ENCODE measurements at places on chromosomes 3 and 15.
A peak's percentile ranks its signal among the peaks of the same experiment; 100 is the strongest.

DNA sequence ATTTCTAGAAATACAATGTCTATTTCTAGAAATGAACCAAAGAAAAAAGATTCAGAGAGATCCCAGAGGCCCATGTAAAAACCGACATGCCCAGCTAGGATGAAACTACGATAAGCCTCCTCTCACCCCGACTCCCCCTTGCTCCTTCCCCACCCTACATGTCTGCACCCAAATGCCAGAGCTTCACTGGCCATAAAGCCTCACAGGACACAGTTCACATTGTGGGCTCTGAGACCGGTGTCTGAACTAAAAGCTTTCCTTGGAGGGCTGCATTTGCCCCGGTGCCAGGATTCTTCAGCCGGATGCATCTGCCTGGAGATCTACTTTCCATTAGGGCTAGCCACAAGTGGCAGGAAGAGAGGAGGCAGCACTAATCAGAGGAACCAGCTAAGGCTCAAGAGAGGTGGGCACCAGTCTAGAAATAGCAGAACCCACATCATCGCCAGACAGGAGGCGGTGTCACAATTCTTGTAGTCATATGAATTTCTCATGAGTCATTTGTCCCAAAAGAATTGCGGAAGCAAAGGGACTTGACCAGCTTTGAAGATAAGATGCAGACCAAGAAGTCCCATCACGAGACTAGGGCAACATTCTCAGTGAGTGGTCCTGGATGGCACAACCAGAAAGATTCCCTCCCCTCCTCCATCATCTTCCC, 353.6 kb downstream of the NTRK3 start:
- DNase-seq, result no peak

DNA sequence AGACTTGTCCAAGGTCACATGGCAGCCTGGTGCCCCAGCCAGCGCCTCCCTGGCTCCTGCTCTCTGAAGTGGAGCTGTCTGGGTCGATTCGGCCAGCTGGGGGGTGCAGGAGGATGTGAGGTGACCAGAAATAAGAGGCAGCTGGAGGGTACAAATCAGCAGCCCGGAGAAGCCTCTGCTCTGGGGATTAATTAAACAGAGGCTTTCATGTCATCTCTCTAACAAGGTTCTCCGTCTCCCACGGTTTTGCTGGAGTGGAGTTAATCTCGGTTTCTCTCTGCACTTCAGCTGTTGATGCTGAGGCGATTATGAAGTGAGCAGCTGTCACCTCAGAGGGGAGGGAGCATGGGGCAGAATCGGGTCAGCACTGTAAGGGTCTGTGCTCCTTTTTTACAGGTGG, 236.8 kb downstream of the TLE3 start:
- DNase-seq, result no peak

DNA sequence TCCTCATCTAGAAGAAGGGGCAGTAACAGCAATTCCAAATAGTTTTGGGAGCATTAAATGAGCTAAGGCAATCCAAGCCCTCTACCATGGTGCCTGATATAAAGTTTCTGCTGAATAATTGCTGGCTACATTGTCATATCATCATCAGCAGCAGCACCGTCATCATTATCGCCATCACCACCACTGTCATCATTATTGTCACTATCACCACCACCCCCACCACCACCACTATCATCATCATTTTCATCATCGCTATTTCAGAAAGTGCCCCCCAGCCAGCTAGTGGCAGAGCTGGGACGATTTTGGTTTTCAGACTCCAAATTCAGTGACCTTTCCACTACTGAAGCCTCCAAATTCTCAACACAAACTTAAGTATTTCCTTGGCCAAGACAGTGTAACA, 15.0 kb downstream of the XCR1 start:
- DNase-seq, result no peak

- no peak for DNase-seq
Measured at GRCh38 chr3:32698506-32698905, 13.5 kb downstream of the CNOT10 start.

DNA sequence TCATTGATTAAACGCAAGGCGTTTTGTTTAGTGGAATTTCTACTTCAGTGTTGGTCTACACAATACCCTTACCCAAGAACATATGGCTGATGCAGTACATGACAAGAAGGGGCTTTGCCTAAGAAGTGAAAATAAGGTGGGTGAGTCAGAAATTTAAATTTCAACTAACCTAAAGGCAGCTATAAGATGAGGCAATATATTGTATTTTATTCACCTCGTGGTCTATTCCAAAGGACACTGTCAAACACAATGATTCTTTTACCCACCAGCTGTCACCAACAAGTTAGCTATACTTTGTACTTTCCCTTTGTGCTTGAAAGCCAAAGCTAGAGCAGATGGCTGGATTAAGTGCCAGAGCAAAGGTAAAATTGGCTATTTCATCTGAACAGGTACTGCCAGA, 10.9 kb upstream of the SETMAR start:
- DNase-seq, result no peak

GRCh38 chr15:78679089-78679511, 38.1 kb upstream of the CHRNB4 start:
- DNase-seq, result no peak

- peak; percentile 97 for DNase-seq
Measured at GRCh38 chr15:33126559-33127290, 67.8 kb downstream of the FMN1 start.

DNA sequence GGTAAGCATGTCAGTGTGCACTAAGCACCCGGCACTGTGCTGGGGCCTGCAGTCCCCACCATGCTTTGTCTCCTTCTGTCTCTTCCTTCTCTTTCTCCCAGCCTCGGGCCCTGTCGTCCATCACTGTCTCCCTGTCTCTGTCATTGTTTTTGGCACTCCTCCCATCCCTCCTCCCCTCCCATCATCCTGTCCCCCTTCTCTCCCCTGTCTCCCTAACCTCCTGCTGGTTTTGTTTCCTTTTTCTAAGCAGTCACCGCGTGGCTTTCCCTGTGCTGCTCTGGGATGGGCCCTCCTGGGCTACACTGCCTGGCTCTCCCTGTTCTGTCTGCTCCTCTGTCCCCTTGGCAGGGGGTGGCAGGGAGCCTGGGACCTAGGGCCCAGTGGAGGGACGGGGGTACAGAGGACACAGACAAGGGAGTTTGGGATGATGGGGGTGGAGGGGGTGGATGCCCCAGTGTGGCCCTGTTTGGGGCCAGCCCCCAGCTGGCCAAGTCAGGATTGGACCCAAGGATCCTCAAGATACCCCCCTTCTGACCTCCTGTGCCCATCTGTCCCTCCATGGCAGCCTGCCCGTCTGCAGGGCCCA, 5.7 kb downstream of the CHST13 start:
- DNase-seq, result no peak

GRCh38 chr15:40891138-40891537, 3.1 kb upstream of the VPS18 start:
- no peak for DNase-seq

- no peak for DNase-seq
Measured at GRCh38 chr15:62739082-62739481, 303.5 kb upstream of the TPM1 start.

- peak; percentile 33 for DNase-seq
Measured at GRCh38 chr3:160403028-160403545, 3.6 kb downstream of the SMC4 start.

DNA sequence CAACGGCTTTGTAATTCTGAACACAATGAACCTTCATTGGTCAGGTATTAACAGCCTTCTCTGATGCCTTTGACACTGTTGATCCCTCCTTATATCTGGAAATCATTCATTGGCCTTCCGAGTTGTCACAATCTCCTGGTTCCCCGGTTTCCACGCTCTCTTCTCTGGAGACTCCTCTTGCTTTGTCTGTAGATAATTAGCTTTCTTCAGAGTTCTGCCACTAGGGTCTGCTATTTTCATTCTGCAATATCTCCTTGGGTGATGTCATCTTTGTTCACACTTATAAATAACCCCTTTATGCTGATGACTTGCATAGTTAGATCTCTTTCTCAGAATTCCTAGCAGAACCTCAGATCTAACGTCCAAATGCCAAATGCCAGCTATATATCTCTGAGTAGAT, 583.8 kb upstream of the ZNF717 start:
- DNase-seq, result peak; percentile 82

- DNase-seq, result no peak
Measured at GRCh38 chr15:25243800-25244097, 195.1 kb downstream of the UBE3A start.

- DNase-seq, result peak; percentile 34
Measured at GRCh38 chr3:56855856-56856512, 54.2 kb upstream of the ARHGEF3 start.

GRCh38 chr15:40845511-40846284, 1.9 kb downstream of the SPINT1 start:
- DNase-seq, result no peak

- peak; percentile 55 for DNase-seq
Measured at GRCh38 chr3:132311841-132312240, 5.4 kb upstream of the ACP3 start.

GRCh38 chr15:25171111-25171811, 216.5 kb downstream of the SNRPN start:
- DNase-seq, result no peak

GRCh38 chr3:189508784-189509501, 122.2 kb upstream of the TP63 start:
- no peak for DNase-seq

DNA sequence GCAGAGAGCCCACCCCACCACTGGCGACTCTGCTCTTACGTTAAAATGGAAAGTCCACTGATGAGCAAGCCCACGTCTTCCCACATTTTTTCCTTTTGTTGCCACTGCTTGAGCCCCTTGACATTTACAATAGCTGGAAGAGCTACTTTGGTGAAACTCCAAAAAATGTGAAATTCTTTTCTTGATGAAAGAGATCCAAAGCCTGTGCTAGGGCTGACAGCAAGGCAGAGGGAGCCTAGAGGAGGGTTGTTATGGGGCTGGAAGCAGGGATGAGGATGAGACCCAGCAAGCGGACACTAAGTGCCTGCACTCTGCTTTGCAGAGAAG, 97.1 kb downstream of the CEMIP start:
- no peak for DNase-seq

GRCh38 chr3:167843481-167843880, 108.0 kb downstream of the SERPINI1 start:
- DNase-seq, result no peak

DNA sequence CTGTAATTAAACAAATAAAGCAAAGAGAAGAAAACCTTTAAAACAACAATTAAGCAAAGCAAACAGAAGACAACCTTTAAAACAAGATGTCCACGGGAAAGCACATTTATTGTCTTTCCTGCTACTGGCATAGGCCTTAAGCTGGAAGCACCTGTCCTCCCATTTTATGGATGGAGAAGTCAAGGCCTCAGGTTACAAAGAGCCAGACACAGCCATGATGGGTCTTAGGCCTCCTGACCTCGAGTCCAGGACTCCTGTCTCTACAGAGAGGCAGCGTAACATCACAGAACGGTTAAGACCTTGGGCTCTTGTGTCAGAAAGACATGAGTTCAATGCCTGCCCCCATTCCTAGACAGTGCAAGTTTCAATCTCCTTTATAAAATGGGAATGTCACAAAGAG, 54.7 kb upstream of the INSYN1 start:
- no peak for DNase-seq

GRCh38 chr15:78922527-78922926, 22.3 kb downstream of the CTSH start:
- no peak for DNase-seq

- DNase-seq, result peak; percentile 8
Measured at GRCh38 chr3:25212736-25213135, 215.3 kb upstream of the RARB start.

- no peak for DNase-seq
Measured at GRCh38 chr3:7766530-7766929, 735.1 kb upstream of the LMCD1 start.

DNA sequence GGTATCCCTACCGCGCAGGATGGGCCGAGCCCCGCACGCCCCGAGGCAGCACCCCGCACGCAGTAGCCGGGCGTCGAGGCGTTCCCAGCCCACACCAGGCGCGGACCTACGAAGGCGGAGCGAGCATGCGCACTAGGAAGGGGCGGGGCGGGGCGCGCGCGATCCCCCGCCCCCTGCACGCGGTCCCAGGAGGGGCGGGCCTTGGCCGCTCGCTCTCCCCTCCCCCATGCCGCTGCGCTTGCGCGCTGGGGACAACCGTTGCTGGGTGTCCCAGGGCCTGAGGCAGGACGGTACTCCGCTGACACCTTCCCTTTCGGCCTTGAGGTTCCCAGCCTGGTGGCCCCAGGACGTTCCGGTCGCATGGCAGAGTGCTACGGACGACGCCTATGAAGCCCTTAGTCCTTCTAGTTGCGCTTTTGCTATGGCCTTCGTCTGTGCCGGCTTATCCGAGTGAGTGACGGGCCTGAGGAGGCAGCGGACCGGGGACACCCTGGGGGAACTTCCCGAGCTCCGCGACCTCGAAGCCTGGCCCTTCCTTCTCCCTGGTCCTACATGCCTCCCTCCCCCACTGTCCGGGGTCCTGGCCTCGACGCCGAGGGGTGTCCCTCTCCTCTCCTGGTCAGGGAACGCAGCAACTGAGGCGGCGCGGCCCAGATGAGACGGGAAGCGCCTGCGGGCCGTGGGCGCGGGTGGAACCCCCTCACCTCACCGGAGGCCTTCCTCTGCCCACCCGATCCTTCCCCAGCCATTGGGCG, at the start of gene SPESP1:
Gene SPESP1 (plus strand): TSS at position 258 of the 755 bp plus-strand sequence. CDS start 129 bp downstream, at position 387.
- peak; percentile 85 for DNase-seq

DNA sequence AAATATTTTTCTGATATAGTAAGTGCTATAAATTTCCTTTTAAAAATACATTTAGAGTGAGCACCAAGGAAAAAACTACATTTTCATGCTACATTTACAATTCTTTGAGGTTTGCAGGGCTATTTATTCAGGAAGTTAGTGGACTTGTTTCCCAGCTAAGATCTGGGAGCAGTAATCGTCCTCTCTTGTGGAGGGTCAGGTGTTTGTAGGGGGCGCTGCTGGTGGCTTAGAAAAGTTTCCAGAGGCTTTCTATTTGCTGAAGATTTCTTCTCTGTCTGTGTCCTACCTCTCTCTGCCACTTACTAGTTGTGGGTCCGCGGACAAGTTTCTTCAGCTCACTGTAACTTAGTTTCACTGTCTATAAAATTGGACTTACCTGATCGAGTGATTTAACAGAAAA, 163.9 kb downstream of the PEX5L start:
- no peak for DNase-seq

DNA sequence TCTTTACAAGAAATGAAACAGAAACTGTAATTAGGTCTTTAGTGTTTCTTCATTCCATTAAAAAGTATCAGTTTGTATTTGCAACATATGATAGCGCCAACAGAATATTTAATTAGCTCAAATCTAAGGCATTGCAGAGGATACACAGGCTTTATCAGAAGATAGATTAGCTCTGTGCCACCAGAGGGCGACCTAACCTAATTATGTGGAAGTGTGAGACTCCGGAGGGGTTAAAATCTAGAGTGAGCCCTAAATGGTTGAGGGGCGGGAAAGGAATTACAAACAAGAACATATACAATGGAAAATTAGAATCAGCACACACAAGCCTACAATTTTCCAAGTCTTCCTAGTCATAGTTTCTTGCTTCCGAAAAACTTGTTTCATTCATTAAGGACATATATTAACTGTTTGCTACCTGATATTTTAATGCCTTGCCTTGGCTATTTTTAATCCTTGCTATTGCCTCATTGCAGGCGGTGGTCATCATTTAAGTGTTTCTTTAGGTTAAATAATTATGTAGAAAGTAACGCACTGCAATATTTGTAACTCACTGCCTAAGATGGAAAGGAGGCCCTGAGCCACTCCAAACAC, 18.0 kb upstream of the RYR3 start:
- DNase-seq, result peak; percentile 79

Data from choroid plexus epithelial cell (primary cell).